Fibroblast of skin of left biceps (primary cell): ENCODE measurements at places on chromosomes 13 and 19.

GRCh38 chr19:20162821-20163220, 4.2 kb upstream of the ZNF486 start:
- no peak for DNase-seq

DNA sequence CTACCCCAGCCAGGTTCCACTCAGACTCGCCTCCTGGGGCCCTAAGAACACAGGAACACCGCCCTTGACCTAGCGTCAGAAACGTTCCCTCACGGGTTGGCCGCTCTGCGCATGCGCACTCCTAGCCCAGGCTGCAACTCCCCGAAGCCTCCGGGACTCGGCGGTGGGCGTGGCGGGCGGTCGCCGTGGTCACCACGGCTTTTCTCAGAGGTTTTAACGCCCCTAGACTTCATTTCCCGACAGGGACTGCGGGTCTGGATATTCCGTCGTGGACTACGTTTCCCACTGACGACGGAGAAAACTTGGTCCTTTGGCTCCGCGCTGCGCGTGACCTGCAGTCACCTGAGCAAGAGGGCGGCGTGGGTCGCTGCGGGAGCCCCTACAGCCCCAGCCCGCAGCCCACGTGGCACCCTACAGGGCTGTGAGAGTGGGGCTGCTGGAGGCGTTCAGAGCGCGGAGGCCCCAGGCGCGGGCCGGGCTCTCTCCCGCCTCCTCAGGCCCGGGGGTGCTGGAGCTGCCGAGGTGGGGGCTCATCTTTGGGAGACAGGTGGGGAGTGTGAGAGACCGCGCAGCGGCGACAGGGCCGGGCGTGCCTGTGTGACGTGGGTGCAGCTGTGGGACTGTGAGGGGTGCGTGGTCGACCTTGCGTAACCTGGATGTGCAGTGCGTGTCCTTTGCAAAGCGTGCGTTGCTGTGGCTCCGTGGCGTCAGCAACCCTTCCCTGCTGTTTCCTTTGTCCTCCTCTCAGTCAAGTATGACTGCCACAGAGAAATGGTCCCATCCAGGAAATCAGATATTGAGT, 38.0 kb upstream of the ZNF573 start:
- DNase-seq: no peak

DNA sequence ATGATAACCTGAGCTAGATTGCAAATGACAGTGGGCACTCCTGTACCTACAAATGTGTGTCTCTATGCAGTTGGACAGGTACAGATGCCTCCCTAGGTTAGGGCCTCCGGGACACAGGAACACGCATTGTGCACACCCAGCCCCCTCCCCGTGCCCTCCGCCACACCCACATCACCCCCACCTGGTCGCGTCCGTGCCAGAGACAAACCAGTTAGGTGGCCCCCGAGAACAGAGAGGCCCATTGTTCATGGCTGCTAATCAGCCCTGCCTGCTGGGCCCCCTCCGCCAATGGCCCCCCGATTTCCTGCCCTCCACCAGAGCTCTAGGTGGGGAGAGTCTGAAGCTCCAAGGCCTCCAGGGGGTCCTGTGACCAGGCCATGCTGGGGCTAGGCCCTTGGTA, 13.7 kb downstream of the NRTN start:
- DNase-seq: no peak

GRCh38 chr19:41706741-41707501, 1.5 kb upstream of the CEACAM5 start:
- no peak for DNase-seq

- no peak for DNase-seq
These were observed 399.0 kb downstream of the DCT start for GRCh38 chr13:94080527-94080926.

DNA sequence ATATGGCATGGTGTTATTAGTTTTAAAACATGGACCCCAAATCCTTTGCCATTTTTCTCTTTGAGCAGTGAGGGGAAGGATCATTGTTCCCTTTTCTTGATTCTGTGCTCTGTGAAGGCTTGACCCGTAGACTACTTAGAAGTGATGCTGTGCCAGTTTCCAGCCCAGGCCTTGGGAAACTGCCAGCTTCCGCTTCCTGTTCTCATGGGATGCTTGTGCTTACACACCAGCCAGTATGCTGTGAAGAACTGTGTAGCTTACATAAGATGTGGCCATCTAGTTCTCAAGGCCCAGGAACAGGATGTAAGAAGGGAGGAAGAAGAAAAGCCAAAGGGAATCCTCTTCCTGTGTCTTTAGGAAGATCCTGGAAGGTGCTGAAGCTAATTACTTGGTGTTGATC, 180.9 kb downstream of the PCCA start:
- DNase-seq: peak; percentile 19
